ENCODE measurements at places on chromosomes 4 and X.

GRCh38 chr4:64495946-64496345, 86.7 kb upstream of the TECRL start:
- H3K4me1 ChIP-seq, result no peaks in the 10 kb centered on the region
- H3K27ac ChIP-seq, result no peak overlapping the region
- no peaks in the 10 kb centered on the region for H3K27me3 ChIP-seq

- H3K4me1 ChIP-seq, result no peaks in the 10 kb centered on the region
- H3K27ac ChIP-seq, result no peak overlapping the region
- no peaks in the 10 kb centered on the region for H3K36me3 ChIP-seq
- no peak overlapping the region for H3K4me3 ChIP-seq
Measured at GRCh38 chr4:7272404-7272803, 80.1 kb downstream of the SORCS2 start.

- H3K27me3 ChIP-seq, result peaks cover 4% of the 10 kb centered on the region
- H3K4me1 ChIP-seq, result no peaks in the 10 kb centered on the region
- no peak overlapping the region for H3K4me3 ChIP-seq
Measured at GRCh38 chr4:40990899-40991265, 223.5 kb downstream of the APBB2 start.

DNA sequence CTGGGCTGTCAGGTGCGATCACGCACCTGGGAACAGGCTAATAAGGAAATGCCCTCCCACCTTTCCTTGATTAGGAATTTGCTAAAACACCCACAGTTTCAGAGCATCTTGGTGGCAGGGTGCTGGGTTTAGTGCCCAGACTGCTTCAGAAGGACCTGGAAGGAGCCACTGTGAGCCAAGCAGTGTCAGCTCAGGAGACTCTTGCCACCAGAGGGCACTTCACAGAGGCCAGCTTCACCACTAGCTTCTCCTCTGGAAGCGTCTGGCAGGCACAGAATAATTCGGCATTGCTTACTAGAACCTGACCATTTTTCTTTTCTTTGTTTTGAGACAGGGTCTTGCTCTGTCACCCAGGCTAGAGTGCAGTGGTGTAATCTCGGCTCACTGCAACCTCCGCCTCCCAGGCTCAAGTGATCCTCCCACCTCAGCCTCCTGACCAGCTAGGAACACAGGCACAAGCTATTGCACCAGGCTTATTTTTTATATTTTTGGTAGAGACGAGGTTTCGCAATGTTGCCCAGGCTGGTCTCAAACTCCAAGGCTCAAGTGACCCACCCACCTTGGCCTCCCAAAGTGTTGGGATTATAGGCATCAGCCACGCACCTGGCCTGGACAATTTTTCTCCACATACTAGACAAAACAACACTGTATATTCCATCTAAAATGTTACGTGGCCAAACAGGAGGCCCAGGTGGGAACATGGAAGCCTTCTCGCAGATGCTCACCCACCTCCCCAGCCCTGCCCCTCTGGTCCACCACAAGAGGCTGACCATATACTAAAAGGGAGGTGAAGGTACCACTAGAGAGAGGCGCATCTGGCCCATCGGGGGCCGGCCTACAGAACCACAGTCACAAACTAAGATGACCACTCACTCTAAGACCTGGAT, 14.1 kb downstream of the NOP14 start:
- H3K4me3 ChIP-seq, result no peak overlapping the region
- DNase-seq, result no peak
- H3K27me3 ChIP-seq, result no peaks in the 10 kb centered on the region
- H3K27ac ChIP-seq, result no peak overlapping the region
- peaks cover 11% of the 10 kb centered on the region for H3K36me3 ChIP-seq

DNA sequence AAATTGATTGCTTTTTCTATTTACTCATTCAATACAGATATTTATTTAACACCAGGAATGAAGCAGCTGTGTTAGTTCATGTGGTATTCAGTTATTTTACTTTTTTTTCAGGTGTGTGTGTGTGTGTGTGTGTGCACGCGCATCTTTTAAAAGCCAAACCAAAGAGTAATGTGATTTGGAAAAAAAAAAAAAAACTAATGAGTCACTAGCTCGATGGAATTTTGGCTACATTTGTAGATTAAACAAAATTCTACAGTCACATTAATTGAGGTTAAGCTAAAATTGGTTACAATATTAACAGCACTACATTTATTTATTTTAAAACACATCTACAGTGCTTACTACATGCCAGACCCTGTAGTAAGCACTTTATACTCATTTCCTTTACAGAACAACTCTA, 66.8 kb downstream of the HHIP start:
- H3K4me3 ChIP-seq, result no peak overlapping the region
- H3K27ac ChIP-seq, result no peak overlapping the region
- no peaks in the 10 kb centered on the region for H3K36me3 ChIP-seq
- no peaks in the 10 kb centered on the region for H3K27me3 ChIP-seq
- H3K4me1 ChIP-seq, result no peaks in the 10 kb centered on the region
- no peak for DNase-seq

- H3K36me3 ChIP-seq, result no peaks in the 10 kb centered on the region
- no peak overlapping the region for H3K4me3 ChIP-seq
- H3K27me3 ChIP-seq, result no peaks in the 10 kb centered on the region
- no peak overlapping the region for H3K27ac ChIP-seq
Measured at GRCh38 chr4:156536661-156537060, 434.9 kb downstream of the PDGFC start.

- no peaks in the 10 kb centered on the region for H3K36me3 ChIP-seq
- peak overlapping the region; percentile 94 for H3K4me3 ChIP-seq
- H3K4me1 ChIP-seq, result peaks cover 14% of the 10 kb centered on the region
- peak; percentile 31 for DNase-seq
- H3K27me3 ChIP-seq, result no peaks in the 10 kb centered on the region
Measured at GRCh38 chrX:65668377-65669310, 1.2 kb downstream of the MSN start.

GRCh38 chr4:30755346-30755745, 35.2 kb downstream of the PCDH7 start:
- no peak for DNase-seq
- H3K27me3 ChIP-seq, result no peaks in the 10 kb centered on the region
- no peaks in the 10 kb centered on the region for H3K4me1 ChIP-seq
- H3K4me3 ChIP-seq, result no peak overlapping the region
- no peaks in the 10 kb centered on the region for H3K36me3 ChIP-seq

- no peaks in the 10 kb centered on the region for H3K36me3 ChIP-seq
- H3K27me3 ChIP-seq, result no peaks in the 10 kb centered on the region
- peaks cover 18% of the 10 kb centered on the region for H3K4me1 ChIP-seq
- peak overlapping the region; percentile 97 for H3K4me3 ChIP-seq
- peak overlapping the region; percentile 96 for H3K27ac ChIP-seq
Measured at GRCh38 chr4:151015459-151016347, 619 bp upstream of the LRBA start.

- no peaks in the 10 kb centered on the region for H3K36me3 ChIP-seq
- no peak overlapping the region for H3K4me3 ChIP-seq
- H3K27ac ChIP-seq, result no peak overlapping the region
- peaks cover 29% of the 10 kb centered on the region for H3K27me3 ChIP-seq
- no peaks in the 10 kb centered on the region for H3K4me1 ChIP-seq
Measured at GRCh38 chr4:1154523-1155182, 17.7 kb downstream of the SPON2 start.

- no peak for DNase-seq
- no peaks in the 10 kb centered on the region for H3K27me3 ChIP-seq
- H3K27ac ChIP-seq, result no peak overlapping the region
- H3K4me1 ChIP-seq, result no peaks in the 10 kb centered on the region
- H3K36me3 ChIP-seq, result no peaks in the 10 kb centered on the region
Measured at GRCh38 chr4:96519291-96519690, 679.4 kb downstream of the PDHA2 start.

- H3K27ac ChIP-seq, result no peak overlapping the region
- no peaks in the 10 kb centered on the region for H3K36me3 ChIP-seq
- H3K27me3 ChIP-seq, result no peaks in the 10 kb centered on the region
- no peak for DNase-seq
Measured at GRCh38 chr4:54593795-54594322, 63.9 kb upstream of the KIT start.

DNA sequence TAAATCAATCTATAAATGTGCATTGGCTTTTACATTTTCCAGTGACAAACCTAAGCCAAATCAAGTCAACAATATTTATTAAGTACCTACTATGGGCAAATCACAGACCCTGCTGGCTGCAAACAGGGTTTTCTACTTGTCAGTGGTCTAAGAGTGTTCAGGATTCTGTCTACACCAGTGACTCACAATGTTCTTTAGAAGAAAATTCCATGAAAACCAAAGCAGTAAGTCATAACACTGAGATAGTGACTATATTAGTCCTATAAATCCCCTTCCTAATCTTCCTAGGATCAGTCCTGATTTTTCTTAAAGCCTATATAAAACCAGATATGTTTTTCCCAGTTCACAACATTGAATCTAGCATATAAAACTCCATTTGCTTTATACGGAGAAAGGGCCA, 69.7 kb downstream of the PPP3CA start:
- H3K36me3 ChIP-seq, result no peaks in the 10 kb centered on the region
- no peak for DNase-seq
- no peak overlapping the region for H3K27ac ChIP-seq
- no peaks in the 10 kb centered on the region for H3K27me3 ChIP-seq

DNA sequence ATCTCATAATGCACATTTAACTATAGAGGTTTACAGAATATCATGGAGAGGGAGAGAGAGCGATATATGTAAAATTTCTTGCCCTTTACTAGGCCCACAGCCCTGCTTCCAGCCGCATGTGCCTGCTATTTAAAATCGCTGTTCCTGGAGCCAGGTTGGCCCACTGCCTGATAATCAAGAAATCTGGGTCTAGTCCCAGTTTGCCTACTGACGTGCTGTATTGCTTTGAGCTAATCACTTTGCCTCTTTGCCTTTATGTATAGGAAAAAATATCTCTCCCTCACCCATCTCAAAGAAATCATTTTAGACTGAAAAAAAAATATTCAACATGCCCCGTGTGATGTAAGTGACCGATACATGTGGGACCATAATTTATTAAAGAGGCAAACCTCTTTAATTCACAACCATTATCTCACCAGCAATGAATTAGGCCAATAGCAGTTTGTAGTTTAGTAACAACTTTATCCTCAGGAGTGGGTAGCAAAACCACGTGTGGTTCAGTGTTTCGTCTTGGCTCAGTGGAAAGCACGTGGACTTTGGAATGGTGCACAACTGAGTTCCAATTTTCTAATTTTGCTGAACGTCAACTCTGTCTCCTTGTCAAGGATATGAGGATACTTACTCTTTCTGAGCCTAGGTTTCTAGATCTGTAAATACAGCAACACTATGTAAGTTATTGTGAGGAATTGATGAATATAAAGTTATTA, 62.6 kb downstream of the GRXCR1 start:
- H3K4me3 ChIP-seq, result no peak overlapping the region
- no peaks in the 10 kb centered on the region for H3K27me3 ChIP-seq
- DNase-seq, result no peak
- H3K4me1 ChIP-seq, result no peaks in the 10 kb centered on the region

GRCh38 chrX:121761845-121762244, 714.4 kb downstream of the GLUD2 start:
- DNase-seq, result no peak
- no peaks in the 10 kb centered on the region for H3K36me3 ChIP-seq
- no peak overlapping the region for H3K4me3 ChIP-seq
- no peak overlapping the region for H3K27ac ChIP-seq
- H3K27me3 ChIP-seq, result no peaks in the 10 kb centered on the region

DNA sequence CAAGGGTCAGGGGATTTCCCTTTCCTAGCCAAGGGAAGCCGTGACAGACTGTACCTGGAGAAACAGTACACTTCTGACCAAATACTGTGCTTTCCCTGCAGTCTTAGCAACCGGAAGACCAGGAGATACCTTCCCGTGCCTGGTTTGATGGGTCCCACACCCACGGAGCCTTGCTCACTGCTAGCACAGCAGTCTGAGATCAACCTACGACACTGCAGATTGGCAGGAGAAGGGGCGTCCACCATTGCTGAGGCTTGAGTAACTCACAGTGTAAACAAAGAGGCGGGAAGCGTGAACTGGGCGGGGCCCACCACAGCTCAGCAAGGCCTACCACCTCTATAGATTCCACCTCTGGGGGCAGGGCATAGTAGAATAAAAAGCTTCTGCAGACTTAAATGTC, 48.7 kb upstream of the SRD5A3 start:
- DNase-seq, result no peak
- peaks cover 10% of the 10 kb centered on the region for H3K27me3 ChIP-seq
- H3K36me3 ChIP-seq, result no peaks in the 10 kb centered on the region
- no peak overlapping the region for H3K4me3 ChIP-seq

- no peak for DNase-seq
- H3K36me3 ChIP-seq, result no peaks in the 10 kb centered on the region
- no peaks in the 10 kb centered on the region for H3K27me3 ChIP-seq
- peaks cover 17% of the 10 kb centered on the region for H3K4me1 ChIP-seq
- no peak overlapping the region for H3K27ac ChIP-seq
Measured at GRCh38 chr4:76201276-76201675, 12.3 kb downstream of the SCARB2 start.
